Vagina (tissue), 2 donors: ENCODE measurements at places on chromosomes 4 and X.

- H3K36me3 ChIP-seq = no peaks in the 10 kb centered on the region
- DNase-seq = no peak
- H3K4me1 ChIP-seq = no peaks in the 10 kb centered on the region
These were observed 200.4 kb downstream of the ADGRL3 start for GRCh38 chr4:61400439-61401038.

DNA sequence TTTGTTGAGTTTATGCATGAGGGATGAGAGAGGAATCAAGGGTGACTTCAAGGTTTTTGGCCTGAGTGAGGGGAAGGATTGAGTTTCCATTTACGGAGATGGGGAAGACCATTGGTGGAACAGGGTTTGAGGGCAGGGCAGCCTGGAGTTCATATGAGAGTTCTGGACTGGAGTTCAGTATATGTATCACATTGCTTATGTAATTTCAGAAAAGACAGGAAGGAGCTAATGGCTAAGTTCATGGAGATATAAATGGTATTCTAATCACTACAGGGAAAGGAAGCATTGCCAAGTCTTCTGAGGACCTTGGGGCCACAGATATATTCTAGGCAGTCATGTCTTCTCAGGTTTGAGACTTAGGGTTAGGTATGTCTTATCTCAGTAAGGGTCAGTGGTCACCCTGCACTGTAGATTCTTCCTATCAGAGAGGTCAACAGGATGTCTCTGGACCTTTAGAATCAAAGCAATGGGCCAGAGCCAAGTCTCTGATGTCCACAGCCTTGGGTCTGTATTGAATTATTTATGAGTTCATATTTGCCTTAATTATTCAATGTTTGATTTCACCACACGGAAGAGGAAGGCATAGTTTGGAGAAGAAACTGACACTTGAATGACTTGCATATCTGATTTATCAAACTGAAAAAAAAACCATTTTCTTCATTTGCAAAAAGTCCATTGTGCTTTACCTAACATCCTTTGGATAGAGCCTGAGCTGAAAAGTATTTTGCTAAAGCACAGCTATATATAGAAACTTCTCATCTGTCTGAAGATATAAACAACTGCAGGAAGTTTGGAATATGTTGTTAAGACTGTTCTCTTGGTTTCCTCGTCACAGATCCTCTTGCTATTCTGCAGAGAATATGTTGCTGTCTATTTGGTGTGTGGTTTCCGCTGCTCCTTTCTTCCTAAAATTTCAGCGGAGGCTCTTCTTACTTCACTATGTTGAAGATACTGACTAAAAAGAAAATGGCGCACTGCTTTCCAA lies 139.5 kb downstream of the PDGFRA start:
- no peaks in the 10 kb centered on the region for H3K36me3 ChIP-seq
- no peak overlapping the region for H3K27ac ChIP-seq
- H3K4me1 ChIP-seq = no peaks in the 10 kb centered on the region
- H3K27me3 ChIP-seq = no peaks in the 10 kb centered on the region
- no peak overlapping the region for H3K4me3 ChIP-seq

GRCh38 chr4:106426069-106426468 lies 57.5 kb upstream of the GIMD1 start:
- no peaks in the 10 kb centered on the region for H3K36me3 ChIP-seq
- H3K4me1 ChIP-seq = no peaks in the 10 kb centered on the region
- no peak overlapping the region for H3K27ac ChIP-seq

DNA sequence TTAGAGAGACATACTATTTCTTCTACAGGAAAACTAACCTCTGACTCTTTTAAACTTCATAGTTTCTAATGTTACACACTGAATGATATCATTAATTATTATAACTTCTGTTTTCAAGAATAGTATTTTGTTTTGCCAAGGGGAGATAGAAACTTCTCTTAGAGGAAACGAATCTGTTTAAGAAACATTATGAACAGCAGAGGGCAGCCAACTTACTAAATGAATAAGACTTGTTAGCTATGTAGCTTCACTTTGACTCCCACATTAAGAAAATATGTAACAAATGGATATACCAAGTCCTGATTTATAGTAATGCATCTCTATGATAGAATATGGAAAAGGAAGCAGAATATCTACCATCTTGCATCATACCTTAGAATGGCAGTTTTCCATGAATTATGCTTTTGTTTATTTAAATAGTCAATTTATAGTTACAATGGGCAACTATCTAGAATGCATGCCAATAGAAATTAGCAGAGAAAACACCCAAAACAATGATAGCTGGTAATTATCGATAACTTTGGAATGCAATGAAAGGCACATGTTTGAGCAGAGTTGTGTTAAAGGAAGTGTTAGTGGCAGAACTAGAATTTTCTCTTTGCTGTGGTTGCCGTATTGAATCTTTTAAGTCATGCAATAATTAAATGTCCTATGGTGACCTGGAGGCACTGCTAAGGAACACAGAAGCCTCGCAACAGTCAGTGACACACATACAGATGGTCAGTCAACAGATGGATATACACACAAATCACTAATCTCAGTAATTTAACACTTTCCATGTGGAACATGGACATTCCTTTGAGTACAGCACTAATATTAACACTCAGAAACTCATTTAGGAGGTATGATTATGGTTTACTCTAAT lies 105.7 kb upstream of the PDLIM3 start:
- no peak overlapping the region for H3K4me3 ChIP-seq
- no peaks in the 10 kb centered on the region for H3K27me3 ChIP-seq
- no peak for DNase-seq

DNA sequence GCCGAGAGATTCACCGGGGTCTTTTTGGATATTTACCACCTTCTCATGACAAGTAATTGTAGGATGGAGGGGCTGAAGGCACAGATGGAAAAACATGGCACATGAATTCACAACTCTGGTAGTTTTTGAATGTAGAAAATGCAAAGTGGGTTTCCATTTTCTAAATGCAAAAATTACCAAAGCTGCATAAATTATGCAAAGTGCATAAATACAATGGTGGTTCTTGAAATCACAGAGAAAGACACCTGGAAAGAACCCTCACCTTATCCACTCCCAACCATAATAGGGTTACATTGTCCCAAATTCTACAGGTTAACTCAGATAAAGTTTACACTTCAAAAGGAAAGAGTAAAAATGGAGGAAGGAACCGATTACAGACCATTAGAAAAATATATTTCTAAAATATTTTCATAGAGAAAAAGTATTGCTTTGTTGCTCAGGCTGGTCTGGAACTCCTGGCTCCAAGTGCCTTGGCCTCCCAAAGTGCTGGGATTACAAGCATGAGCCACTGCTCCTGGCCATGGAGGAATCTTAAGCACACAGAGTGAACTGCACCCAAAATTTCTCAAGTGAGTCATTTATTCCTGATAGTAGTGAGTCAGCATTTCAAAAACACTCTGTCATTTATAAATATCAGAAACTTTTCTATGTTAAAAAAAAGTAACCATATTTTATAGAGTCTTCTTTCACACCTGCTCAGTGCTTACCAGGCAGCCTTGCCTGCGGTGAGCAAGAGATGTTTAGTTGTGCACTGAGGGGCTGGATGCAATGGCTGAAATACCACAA lies 101.4 kb downstream of the FIP1L1 start:
- H3K27ac ChIP-seq = no peak overlapping the region
- no peak overlapping the region for H3K4me3 ChIP-seq
- no peaks in the 10 kb centered on the region for H3K4me1 ChIP-seq

- no peak overlapping the region for H3K27ac ChIP-seq
- no peaks in the 10 kb centered on the region for H3K27me3 ChIP-seq
- H3K4me1 ChIP-seq = no peaks in the 10 kb centered on the region
- no peak overlapping the region for H3K4me3 ChIP-seq
These were observed 45.9 kb upstream of the GPC4 start for GRCh38 chrX:133461231-133461630.

- H3K4me1 ChIP-seq = no peaks in the 10 kb centered on the region
- H3K4me3 ChIP-seq = no peak overlapping the region
- H3K27ac ChIP-seq = no peak overlapping the region
- no peak for DNase-seq
These were observed 264.6 kb upstream of the HAND2 start for GRCh38 chr4:173794662-173795061.

GRCh38 chrX:67893931-67894330 lies 350.1 kb downstream of the AR start:
- H3K27ac ChIP-seq = no peak overlapping the region
- DNase-seq = no peak
- H3K27me3 ChIP-seq = no peaks in the 10 kb centered on the region
- no peaks in the 10 kb centered on the region for H3K4me1 ChIP-seq
- H3K4me3 ChIP-seq = no peak overlapping the region
